ENCODE measurements at places on chromosomes 3 and 15.

DNA sequence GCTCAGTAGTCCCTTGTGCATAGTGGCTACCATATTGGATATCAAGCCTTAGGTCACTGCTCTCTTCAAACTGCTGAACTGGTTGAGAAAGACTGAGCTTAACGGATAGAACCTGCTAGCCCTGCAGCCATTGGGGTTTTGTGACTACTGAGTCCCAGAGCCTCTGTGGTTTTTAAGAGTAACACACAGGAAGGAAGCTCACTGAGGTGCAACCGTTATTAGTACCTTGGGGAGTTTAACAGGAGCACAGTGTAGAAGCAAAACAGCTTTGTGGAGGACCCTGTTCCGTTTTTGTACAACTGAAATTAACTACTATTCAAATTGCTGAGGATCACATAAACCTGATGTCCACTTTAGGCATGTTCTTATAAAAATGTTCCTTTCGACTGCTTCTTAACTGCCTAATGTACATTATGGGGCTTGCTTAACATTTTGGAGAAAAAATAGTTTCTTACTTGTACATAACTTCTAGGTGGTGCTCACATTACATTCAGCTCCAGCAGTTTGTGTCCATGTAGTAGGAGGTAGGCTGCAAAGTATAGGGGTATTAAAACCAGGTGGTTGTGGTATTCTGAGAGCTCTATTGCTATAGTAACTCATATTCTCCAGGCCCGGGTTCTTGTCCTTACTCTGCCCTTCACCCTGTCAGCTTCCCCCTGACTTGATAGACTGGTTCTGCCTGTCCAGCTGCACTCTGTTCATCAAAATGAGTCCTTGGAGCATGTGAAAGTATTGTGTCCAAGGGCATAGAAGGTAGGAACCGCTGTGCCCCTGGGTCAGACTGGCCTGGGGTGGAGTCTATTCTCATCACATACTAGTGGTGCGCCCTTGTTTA, 17.3 kb downstream of the PXK start:
- no peak for DNase-seq

DNA sequence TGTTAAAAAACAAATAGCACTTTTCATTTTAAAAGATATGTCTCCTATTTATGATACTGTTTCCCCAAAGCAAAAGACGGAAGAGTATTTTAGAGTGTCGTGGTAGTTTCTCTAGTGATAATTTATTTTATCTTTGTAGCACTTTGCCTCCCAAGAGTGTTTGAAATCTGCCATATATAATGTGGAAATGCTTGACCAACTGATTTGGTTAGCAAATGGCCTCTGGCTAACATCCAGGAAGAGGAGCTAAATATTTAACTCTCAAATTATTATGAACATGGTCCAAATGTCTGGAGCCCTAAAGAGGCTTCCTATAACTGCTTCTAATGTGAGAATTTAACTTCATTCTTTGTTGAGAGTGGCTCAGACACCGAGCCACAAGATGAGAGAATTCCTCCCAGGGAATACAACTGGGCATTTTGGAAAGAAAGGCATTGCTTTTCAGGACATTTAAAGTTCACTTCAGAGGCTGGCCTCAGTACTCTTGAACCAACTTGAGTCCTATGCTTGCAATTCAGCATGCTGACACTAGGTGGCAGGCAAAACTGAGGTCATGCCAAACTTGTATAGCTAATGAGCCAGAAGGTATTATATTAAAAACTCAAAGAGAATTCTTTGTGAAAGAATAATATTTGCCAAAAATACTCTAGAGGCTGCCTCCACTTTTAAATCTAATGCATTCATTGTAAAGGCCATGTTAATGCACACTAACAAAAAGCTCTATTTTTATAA, 104.5 kb downstream of the RARB start:
- DNase-seq = no peak

DNA sequence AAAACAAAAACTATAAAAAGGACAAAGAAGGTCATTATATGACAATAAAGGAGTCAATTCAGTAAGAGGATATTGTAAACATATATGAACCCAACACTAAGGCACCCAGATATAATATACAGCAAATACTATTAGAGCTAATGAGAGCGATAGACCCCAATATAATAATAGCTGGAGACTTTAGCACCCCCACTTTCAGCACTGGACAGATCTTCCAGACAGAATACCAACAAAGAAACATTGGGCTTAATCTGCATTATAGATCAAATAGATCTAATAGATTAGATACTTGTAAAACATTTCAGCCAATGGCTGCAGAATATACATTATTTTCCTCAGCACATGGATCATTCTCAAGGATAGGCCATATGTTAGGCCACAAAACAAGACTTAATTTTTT, 53.4 kb downstream of the NUDT16 start:
- no peak for DNase-seq

GRCh38 chr3:177860184-177860583, 662.9 kb upstream of the TBL1XR1 start:
- no peak for DNase-seq

- DNase-seq = no peak
Measured at GRCh38 chr3:87191641-87192040, 35.5 kb upstream of the CHMP2B start.

GRCh38 chr3:188863999-188864406, 307.8 kb upstream of the TPRG1 start:
- DNase-seq = peak; percentile 68

DNA sequence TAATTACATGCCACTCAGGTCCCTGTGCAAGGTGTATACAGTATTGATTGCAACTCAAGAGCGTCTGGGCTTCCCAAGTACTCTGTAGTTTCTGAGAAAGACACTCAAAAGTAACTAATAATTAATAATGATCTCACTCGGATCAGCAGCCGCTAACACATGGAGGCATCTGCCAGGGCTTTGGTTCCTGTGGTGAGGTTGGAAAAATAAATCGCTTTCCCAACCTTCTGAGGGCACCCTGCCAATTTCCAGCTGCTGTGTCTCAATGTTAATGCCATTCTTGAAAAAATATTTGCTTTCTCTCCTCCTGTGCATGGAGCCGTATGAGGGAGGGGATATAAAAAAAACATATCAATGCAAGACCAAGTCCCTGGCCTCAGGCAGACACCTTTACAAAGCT, 116.5 kb upstream of the SLC2A2 start:
- DNase-seq = peak; percentile 35

GRCh38 chr15:55823191-55823670, 80.3 kb upstream of the PRTG start:
- peak; percentile 76 for DNase-seq

- DNase-seq = no peak
Measured at GRCh38 chr15:58686286-58686685, 63.2 kb downstream of the ADAM10 start.
